Myocyte (in vitro differentiated cells): ENCODE measurements at places on chromosomes 13 and 19. TPM values are rescaled to one million over a fixed set of nuclear protein-coding genes. Genes with fewer than 3 reads are reported as not detected.

DNA sequence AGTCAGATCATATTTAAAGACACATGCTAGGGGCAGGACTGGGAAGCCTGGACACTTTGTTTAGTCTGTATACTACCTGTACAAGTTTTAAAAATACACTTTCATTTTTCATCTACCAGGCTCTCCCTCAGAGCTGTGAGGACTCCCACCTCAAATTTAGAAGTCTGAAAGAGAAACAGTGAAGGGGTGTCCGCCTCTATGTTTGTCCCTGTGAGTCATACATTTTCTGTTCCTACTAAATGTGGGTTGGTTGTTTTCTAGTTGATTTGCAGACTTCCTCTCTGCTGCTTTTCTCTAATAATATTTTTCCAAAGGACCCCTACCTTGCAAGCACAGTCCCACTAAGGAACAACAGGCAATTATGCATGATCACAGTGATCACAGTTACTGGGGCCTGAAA, 110.5 kb downstream of the ENOX1 start:
- DNase-seq: no peak

- no peak for DNase-seq
Observed at GRCh38 chr13:66224663-66225062, 1005.5 kb downstream of the PCDH9 start.

DNA sequence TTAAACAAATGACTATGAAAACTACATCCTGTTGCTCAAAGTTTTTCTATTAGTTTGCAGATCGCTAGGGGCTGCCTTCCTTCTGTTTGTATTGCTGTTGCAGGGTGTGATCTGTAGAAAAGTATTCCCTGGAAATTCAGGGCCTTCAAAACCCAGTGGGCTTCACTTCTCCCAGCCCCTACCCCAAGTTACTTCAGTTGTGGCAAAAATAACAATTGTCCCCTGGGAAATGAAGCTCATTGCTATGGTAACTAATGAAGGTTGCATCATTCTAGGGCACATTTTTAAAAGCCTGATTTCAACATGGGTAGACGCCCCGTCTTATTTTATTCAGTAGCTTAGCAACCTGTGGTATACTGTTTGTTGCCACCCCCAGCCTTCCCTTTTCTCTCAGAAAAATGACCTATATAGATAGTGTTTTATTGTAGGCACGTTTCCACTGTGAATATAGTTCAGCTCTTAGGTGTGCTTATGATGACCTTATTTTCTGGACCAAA, 60.9 kb downstream of the WDFY2 start:
- peak; percentile 55 for DNase-seq

Gene ZNF256
- 3.1 and 3.9 TPM in 2 replicates for total RNA-seq

Gene RPS28
- total RNA-seq: 184 and 191 TPM in 2 replicates

Gene LSR
- 0.43 and 0.83 TPM in 2 replicates for total RNA-seq
